Brain (organoid and tissue), 16 donors: ENCODE measurements at places on chromosomes 4 and X.

GRCh38 chrX:830532-830931, 199.9 kb downstream of the SHOX start:
- no peak for DNase-seq

- DNase-seq, result no peak
These were observed 392.2 kb upstream of the ZFP42 start for GRCh38 chr4:187603093-187604025.

DNA sequence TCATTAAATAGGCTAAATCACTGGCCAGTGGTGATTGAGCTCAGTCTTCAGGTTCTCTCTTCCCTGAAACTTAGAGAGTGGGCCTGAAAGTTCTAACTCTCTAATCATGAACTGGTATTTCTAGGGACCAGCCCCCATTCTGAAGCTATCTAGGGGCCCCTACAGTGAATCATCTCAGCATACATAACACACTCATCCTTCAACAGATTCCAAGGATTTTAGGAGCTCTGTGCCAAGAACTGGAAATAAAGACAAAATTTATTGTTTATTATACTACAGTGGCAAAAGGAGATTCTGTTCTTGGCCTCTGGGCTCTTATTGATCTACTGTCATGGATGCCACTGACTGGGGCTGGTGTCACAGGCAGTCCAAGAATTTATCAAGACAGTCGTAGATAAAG, 263.8 kb upstream of the IGFBP7 start:
- no peak for DNase-seq

GRCh38 chr4:20337261-20337664, 85.6 kb downstream of the SLIT2 start:
- no peak for DNase-seq

DNA sequence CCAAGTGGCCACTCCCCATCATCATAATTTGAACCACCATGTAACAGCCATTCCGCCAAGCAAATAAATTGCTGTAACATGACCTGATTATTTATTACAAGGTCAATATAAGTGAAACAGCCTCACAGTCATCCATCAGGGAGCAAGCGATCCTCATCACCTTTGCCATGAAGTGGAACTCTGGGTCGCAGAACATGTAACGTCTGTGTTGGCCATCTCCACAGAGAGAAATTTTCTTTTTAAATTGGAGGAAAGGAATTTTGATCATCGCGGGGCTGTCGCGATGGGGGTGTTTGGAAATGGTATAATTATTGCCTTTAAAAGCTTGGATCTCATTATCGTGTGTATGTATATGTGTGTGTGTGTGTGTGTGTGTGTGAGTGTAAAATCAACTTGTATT, 90.2 kb downstream of the SHOX start:
- DNase-seq, result no peak

DNA sequence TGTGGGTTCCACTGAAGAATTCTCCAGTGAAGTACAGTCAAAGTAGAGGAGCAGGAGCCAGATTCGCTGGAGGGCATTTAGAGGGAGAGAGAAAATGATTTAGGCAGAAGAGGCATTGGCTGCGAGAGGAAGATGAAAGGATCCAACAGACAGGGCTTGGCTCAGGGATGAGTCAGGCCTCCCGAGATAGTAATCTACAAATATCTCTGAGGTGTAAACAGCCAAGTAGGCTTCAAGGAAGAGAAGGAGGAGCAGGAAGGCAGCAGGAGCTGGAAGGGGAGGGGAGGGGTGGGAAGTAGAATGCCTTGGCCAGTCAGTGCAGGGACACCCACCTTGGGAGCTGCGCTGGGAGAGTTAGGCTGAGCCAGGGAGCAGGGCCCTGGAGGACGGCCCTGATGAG, 55.5 kb downstream of the PJA1 start:
- no peak for DNase-seq

DNA sequence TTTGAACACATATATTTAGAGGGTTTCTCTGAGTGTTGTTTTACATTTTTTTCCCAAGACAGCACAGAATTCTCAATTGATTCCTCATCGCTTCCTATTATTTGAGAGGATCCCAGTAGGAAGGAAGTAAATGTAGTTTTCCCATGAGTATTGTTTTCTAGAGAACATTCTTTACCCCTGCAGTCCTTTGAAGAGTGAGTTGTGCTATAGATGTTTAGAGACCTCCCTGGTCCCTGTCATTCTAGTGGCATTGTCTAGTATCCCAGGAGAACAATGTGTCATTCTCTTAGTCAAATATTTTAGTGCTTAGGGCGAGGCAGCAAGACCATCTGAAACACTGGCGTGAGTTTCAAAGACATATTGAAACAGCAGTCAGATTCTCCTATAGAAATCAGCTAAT, 32.5 kb downstream of the SORBS2 start:
- DNase-seq, result no peak
